ENCODE measurements at places on chromosomes 5 and 9.

DNA sequence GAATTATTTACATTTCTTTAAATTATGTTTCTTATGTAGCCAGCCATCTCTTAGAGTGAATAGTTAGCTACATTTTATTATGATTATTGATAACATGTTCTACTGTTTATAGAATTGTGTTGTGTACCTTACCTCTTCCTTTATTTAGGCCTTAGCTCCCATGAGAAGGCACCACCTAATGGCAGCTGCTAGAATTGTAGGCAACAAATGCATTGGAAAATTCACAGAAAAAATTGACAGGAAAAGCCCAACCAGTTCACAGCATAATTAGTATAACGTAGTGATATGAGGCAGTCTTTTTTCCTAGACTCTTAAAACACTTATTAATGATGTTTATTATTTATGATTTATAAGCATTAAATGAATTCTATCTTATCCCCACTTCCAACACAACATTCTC lies 175.8 kb downstream of the WDR70 start:
- DNase-seq: no peak

DNA sequence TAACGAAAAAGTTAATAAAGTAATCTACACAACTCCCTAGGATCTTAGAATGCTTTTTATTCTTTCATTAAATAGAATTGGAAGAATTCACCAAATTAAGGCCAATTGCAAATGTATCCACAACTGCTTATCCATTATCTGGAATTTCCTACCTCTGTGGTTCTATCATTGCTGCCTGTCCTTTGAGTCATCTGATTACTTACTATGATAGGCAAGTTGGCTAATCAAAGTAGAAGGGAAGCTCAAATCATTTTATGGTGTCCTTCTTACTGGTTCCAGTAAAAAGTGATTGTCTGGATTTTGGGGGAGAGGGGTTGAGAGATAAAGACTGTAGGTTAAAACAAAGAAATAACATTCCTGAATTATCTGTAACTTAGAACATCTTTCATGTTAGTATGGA lies 161.4 kb upstream of the GNA14 start:
- DNase-seq: no peak

GRCh38 chr5:126969548-126969947 lies 60.8 kb downstream of the MARCHF3 start:
- no peak for DNase-seq

DNA sequence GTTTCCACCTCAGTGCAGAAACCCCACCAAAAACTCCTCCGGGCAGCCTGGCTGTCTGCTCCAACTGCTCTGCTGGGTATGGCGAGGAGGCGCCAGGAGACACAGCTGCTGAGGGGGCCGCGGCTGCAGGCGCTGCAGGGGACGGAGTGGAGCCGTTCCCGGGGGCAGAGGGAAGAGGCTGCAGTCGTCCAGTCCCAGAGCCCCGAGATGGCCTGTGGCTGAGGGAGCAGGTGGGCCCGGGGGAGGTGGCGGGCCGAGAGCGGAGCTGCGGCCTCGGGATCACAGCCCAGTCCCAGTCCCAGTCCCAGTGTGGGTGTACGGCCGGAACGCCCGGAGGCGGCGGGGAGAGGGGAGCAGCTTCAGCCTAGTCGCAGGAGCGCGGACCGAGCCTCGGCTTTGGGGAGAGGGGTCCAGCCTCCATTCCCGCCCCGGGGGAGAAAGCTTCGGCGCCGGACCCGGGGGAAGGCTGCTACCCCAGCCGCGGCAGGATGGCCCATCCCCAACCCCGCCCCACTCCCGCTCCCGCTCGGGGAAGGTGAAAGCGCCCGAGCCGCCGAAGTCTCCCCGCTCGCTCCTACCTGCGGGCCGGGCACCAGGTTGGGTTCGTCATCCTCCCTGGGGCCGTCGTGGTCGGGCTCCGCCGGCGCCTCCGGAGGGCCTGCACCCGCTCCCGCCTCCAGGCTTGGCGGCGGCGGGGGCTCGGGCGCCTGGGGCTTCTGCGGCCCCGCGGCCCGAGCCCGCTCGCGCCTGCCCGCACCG lies 513 bp downstream of the FAM193B start:
- DNase-seq: peak; percentile 47

GRCh38 chr9:123251324-123251723 lies 17.1 kb downstream of the STRBP start:
- DNase-seq: no peak

DNA sequence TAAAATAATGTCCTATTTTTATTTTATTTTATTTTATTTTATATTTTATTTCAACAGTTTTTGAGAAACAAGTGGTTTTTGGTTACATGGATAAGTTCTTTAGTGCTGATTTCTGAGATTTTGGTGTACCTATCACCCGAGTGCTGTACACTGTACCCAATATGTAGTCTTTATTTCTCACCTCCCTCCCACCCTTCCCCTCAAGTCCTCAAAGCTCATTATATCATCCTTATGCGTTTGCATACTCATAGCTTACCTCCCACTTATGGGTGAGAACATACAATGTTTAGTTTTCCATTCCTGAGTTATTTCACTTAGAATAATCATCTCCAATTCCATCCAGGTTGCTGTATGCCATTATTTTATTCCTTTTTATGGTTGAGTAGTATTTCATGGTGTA lies 63.5 kb downstream of the ARRDC3 start:
- DNase-seq: no peak
